ENCODE measurements at places on chromosomes 3 and 15. TPM values are rescaled to one million over a fixed set of nuclear protein-coding genes. Genes with fewer than 3 reads are reported as not detected.

CD200R1 gene
- not detected for total RNA-seq

LMAN1L gene
- not detected for total RNA-seq

GRCh38 chr3:41684797-41685735 lies 276.8 kb downstream of the ULK4 start:
- peak; percentile 99 for DNase-seq

- DNase-seq, result no peak
Measured at GRCh38 chr3:173128633-173129032, 12.4 kb downstream of the SPATA16 start.

DNA sequence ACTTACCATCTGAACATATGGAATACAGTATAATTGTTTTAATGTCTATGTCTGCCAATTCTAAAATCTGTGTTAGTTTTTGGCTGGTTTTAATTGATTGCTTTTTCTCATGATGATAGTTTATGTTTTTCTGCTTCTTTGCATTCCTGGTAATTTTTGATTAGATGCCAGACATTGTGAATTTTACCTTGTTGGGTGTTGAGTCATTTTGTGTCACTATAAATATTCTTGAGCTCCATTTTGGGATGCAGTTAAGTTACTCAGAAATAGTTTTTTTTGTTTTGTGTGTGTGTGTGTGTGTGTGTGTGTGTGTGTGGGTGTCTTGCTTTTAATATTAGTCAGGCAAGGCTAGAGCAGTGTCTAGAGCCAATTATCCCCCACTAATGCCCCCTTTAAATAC lies 818.8 kb upstream of the NR2F2 start:
- DNase-seq, result no peak
